Caki2 (cell line): ENCODE measurements at places on chromosomes 13 and 19. TPM values are rescaled to one million over a fixed set of nuclear protein-coding genes. Genes with fewer than 3 reads are reported as not detected.

DNA sequence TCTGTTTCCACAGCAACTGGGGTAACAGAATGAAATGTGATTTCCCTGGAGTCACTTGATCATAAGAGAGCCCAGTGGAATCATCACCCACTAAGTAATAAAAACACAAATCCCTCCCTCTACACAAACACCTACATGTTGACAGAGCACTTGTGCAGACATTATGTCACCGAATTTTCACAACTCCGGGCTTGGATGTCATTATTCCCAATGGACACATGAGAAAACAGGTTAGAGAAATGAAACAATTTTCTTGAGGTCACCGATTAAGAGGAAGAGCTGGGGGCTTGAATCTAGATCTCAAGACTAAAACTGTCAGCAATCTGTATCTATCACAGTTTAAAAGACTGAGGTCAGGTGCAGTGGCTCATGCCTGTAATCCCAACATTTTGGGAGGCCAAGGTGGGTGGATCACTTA, 3.1 kb downstream of the XRCC1 start:
- DNase-seq = peak; percentile 84

GRCh38 chr13:21932996-21933395, 262.1 kb downstream of the FGF9 start:
- no peak for DNase-seq

DNA sequence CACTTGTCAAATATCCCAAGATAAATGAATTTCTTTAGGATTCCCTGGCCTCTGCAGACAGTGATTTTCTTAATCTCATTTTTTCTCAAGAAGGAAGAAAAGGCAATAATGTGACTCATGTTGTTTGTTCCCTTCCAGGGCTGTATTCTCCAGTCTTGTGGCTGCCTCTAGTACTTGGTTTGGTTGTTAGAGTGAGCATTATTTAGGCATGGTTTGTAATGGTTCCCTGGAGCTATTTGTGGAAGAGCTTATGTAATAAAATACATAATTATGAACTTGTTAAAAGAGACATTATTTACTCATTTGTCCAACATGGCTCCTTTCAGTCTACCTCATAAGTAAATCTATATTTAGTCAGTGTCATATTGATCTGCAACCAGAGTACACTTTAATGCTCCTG, 270.4 kb downstream of the DCT start:
- no peak for DNase-seq

RYR1 gene
- under 0.01 TPM in 1 of 2 replicates, not detected in the other for total RNA-seq

C1QTNF9B gene
- 1.1 and 2.3 TPM in 2 replicates for total RNA-seq
